ENCODE measurements at places on chromosomes 7 and 10.

DNA sequence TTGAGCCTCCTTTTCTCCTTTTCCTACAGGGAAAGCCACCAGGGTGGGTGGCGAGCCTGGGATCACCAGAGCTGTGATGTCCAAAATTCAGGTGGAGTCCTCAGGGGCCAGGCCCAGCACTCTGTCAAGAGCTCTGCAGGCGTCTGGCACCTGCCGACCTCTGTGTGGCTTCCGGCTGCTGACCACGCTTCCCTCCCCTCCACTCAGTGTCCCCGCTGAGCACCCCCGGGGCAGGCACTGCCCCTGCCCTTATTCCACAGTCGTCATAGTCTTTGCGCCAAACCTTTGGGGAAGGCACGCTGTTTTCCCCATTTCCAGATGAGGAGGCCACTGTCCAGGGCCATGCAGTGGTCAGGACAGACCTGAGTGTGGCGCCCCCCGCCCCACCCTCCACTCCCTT, 7.5 kb downstream of the MTG1 start:
- no peak for DNase-seq

DNA sequence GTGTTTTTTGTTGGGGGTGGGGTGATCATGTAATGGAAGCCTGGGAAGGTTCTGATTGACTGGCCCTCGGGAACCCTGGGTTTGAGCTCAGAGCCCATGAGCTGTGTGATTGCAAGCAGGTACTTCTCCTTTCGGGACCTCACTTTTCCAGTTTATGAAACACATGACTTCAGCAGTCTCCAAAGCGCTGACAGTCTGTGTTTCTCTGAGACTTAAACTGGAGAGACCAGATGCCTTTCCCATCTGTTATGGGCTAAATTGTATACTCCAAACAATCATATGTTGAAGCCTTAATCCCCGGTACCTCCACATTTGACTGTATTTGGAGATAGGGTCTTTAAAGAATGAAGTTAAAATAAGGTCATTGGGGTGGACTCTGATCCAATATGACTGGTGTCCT, 493.6 kb downstream of the GALNT17 start:
- DNase-seq, result peak; percentile 98

DNA sequence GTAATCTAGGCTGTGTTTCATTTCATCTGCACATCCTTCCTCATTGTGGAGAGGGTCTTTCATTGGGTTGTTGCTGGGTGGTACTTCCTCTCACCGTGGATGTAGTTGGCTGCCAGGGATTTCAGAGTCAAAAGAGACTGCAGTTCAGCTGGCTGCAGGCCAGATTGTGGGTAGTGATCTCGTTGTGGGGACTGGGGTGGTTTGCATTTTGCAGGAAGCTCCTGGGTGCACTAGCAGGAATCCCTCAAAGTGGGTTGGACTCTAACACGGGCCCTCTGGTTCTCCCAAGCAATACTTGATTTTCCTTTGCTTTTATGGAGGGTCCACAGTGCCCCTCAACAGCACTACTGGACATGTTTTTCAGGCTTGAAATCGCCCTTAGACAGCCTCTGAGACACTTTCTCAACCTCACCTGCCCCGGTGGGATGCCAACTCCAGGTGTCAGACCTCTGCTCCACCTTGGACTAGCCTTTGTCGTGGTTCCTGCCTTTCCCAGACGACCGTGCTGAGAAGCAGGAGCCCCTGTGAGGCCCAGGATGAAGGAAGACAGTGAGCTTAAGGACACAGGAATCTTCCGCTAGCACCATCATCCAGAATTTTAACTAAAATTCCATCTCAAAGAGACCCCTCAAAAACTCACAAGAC, 23.9 kb upstream of the ZNF273 start:
- DNase-seq, result no peak

GRCh38 chr7:3094701-3095445, 51.2 kb upstream of the CARD11 start:
- DNase-seq, result no peak

DNA sequence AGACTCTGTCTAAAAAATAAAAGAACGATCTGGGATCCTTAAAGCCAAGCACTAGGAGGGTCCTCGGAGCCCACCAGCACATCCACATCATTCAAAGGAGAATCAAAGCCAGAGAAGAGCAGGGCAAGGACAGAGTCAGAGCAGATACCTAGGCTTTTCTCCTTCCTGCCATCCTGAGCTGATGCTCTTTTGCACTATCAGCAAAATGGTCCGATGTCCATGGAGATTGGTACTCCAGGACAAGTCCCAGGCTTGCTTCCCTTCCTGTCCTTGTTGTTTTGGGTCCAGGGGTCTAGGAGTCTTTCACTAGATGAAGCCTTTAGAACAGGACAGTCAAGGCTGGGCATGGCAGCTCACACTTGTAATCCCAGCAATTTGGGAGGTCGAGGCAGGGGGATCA, 58.0 kb upstream of the ELN start:
- DNase-seq, result no peak

DNA sequence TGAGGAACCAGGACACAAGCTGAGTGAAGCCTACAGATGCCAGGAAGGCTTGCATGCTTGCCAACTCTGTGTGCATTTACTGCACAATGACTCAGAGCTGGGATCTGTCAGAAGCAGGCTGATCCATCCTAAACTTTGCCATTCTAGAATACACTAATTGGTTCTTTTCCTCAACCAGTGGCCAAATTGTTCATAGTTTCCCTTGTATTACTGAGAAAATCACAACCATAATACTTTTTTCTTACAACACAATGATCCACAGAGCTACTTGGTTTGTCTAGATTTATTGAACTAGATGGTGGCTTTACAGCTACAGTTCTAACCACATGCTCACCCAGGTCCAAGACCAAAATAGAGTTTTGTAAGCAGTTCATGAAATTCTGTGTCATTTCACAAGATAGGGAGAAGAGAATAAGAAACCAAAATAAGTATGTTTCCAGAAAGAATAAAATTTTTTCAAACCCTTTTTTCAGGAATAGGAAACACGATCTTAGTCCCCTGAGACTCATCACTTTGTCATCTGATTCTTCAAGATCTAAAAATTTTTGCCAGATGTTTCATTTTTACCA, 21.0 kb upstream of the LRRC17 start:
- DNase-seq, result no peak

GRCh38 chr10:131954356-131954965, 27.3 kb downstream of the BNIP3 start:
- no peak for DNase-seq

DNA sequence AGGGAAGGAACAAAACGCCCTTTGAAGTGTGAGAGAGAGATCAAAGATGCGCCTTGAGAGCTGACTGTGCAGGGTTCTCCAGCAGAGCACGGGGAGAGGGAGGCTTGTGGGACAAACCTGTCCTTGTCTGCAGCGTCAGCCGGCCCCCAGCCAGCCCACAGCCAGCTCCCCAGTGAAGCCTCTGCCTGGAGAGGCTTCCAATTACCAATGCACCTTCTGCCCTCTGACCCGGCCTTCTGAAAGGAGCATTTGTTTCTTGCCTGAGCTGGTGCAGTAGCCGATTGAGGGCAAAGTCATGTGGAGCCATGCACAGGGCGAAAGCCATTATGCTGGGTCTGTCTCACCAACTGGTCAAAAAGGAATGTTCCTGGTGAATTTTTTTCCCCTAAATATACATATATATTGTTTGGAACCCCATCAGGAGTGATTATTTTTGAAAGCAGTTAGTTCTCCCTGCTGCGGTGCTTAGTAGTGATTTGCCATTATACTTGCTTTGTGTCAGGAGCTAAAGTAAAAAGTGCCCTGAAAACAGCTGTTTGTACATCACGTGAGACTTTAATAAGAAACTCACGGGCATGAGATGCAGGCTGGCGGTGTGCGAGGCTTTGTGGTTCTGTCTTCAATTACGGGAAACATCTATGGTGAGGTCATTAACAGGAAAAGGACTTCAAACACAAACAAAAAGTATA, 268.6 kb downstream of the KLF6 start:
- no peak for DNase-seq

- DNase-seq, result no peak
Measured at GRCh38 chr10:43809211-43809930, 160.7 kb upstream of the ZNF32 start.

GRCh38 chr7:257647-257992, 32.4 kb upstream of the FOXL3 start:
- DNase-seq, result no peak

DNA sequence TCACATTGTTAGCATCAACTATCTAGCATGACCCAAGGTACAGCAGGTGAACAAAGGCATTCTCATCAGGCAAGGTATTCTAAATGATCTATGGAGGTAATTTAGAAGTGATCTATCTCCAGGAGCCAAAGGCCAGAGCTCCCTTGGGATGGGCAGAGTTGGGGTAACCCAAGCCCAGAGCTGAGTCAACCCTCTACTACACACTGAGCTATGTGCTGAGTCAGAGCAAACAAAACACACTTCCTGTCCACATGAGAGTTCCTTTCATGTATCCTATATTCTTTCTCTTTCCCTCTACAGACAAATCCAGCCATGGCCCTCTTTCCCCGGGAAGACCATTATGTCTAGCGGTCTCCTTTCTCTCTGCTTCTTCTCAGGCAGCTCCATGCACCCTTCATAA, 68.2 kb upstream of the AGK start:
- no peak for DNase-seq

- DNase-seq, result no peak
Measured at GRCh38 chr10:119177708-119178371, 772 bp downstream of the PRDX3 start.

DNA sequence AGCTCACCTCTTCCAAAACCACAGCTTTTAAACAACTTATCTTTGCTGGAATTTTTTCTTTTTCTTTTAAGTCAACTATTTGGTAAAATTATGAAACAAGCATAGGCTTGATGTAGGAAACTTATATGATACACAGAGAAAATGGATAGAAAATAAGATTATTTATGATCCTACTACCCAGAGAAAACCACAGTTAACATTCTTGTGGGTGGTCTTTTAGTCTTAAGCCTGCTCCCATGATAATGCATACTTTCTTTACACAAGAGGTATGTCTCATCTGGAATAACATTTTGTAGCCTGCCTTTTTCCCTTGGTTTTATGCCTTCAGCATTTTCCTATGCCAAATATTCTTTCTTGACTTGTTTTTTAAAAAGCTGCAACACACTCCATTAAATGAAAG, 21.4 kb downstream of the PLPP4 start:
- no peak for DNase-seq

DNA sequence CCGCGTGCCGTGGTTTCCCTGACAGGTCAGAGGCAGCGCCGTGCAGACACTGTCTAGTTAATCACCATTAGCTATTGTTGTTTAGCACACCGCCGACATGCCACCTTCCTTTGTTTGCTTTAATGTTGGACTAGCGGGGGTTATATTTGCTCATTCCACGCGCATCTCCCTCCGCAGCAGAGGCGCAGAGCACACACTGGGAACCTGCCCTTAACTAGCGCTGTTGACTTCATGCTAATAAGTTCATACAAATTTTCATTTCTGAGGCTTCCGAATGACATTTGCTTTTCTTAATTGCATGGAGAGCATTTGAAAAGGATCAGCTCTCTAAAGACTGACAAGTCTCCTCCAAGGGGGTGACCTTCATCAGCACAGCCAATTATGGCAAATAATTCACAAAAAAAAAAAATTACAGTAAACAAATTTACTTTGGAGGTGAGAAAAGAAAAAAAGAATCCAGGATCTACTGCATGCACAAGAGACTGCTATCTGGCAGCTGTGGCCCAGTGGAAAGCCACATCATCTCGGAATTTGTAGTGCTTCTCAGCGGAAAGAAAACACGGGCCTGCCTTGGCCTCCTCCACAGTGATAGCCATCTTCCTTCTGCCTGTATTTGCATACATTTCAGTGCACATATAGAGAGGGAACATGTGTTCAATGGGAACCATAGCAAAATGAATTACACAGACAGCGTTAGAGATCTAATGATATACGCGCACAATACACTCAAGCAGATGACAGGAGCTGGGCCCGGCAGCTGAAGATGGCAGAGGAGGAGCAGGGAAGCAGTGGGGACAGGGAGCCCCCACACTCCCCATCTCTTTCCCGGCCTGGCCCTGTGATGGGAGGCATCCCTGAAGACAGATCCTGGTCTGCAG, 94.2 kb downstream of the EBF3 start:
- DNase-seq, result no peak

- DNase-seq, result no peak
Measured at GRCh38 chr7:47946581-47947354, 1.5 kb downstream of the PKD1L1 start.

- DNase-seq, result no peak
Measured at GRCh38 chr7:75842836-75843446, 29.3 kb upstream of the CCL24 start.

DNA sequence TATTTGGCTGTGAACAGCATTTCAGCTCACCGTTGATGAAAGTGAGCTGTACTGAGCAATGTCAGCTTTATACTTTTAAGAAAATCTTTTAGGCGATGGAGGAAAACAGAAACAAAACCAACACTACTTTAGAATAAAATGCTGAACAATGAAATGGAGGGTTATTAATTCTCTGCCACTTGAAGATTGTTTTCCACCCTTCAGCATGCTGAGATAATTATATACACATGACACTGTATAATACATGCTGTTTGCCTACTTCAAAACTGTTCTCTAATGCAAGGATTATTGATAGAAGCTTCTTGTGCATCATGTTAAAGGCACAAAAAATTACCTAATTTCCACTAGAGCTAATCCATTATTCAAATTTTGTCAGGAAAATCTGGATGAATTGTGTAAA, 66.8 kb downstream of the CACNA2D1 start:
- no peak for DNase-seq

- no peak for DNase-seq
Measured at GRCh38 chr7:5685205-5685604, 96.3 kb downstream of the RNF216 start.

DNA sequence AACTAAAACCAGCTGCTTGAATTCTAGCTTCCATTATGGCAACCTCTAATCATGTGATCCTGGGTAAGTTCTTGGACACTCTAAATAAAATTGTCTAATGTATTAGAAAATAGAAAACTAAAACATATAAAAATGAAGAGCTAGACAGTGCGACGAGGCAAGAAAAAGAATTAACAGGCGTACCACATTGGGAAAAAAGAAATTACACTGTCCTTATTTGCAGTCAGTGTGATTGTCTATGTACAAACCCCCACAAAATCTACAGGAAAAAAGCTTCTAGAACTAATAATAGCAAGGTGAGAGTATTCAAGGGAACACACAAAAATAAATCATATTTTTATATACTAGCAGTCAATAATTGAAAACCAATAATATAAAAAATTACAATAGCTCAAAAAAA, 625.6 kb upstream of the MKI67 start:
- no peak for DNase-seq

DNA sequence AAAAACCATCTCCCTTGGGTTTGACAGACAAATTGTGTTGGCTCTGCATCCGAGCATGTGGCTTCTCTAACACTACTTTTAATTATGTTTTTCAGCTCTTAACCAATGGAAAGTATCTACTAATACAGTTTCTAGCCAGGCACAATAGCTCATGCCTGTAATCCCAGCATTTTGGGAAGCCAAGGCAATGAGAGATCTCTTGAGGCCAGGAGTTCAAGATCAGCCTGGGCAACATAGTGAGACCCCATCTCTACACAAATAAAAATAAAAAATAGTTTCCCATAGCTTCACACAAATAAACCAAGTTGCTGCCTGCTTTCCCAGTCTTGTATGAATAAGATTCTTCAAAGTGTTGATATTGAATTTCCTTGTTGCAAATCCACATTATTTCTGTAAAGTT, 13.8 kb upstream of the ARHGAP12 start:
- no peak for DNase-seq

Data from NCI-H524 treated with DMSO at 0.1 percent for 48 hours (cell line).